ENCODE measurements at places on chromosomes 2 and 18. TPM values are rescaled to one million over a fixed set of nuclear protein-coding genes. Genes with fewer than 3 reads are reported as not detected.

- DNase-seq = no peak
These were observed 63.1 kb downstream of the SPOPL start for GRCh38 chr2:138564586-138565229.

GRCh38 chr2:78979380-78980151 lies 45.9 kb upstream of the REG3G start:
- DNase-seq = no peak

GRCh38 chr2:222338374-222338773 lies 39.6 kb upstream of the PAX3 start:
- no peak for DNase-seq

The YWHAQ gene
- total RNA-seq = 159 TPM

The DNER gene
- 7.9 TPM for total RNA-seq

Data from lower leg skin (tissue), 4 donors.